Transverse colon (tissue), 4 donors: ENCODE measurements at places on chromosomes 5 and 9. TPM values are rescaled to one million over a fixed set of nuclear protein-coding genes. Genes with fewer than 3 reads are reported as not detected.

The PDE6A gene
- 6.5 TPM for total RNA-seq

The TDRD7 gene
- total RNA-seq: 15.0 TPM

The NR5A1 gene
- not detected for total RNA-seq

The C9orf40 gene
- total RNA-seq: not detected

The ACTBL2 gene
- total RNA-seq: not detected

The C9orf50 gene
- not detected for total RNA-seq
